ENCODE measurements at places on chromosomes 7 and 10.

GRCh38 chr10:33759191-33759590 lies 424.7 kb upstream of the NRP1 start:
- no peaks in the 10 kb centered on the region for H3K4me1 ChIP-seq
- H3K4me3 ChIP-seq, result no peak overlapping the region
- H3K27ac ChIP-seq, result no peak overlapping the region
- no peaks in the 10 kb centered on the region for H3K36me3 ChIP-seq

- no peak overlapping the region for H3K4me3 ChIP-seq
- H3K27ac ChIP-seq, result no peak overlapping the region
- peaks cover 4% of the 10 kb centered on the region for H3K27me3 ChIP-seq
- DNase-seq, result no peak
- H3K36me3 ChIP-seq, result peaks cover 8% of the 10 kb centered on the region
Observed at GRCh38 chr7:949021-949934, 5.2 kb downstream of the ADAP1 start.

DNA sequence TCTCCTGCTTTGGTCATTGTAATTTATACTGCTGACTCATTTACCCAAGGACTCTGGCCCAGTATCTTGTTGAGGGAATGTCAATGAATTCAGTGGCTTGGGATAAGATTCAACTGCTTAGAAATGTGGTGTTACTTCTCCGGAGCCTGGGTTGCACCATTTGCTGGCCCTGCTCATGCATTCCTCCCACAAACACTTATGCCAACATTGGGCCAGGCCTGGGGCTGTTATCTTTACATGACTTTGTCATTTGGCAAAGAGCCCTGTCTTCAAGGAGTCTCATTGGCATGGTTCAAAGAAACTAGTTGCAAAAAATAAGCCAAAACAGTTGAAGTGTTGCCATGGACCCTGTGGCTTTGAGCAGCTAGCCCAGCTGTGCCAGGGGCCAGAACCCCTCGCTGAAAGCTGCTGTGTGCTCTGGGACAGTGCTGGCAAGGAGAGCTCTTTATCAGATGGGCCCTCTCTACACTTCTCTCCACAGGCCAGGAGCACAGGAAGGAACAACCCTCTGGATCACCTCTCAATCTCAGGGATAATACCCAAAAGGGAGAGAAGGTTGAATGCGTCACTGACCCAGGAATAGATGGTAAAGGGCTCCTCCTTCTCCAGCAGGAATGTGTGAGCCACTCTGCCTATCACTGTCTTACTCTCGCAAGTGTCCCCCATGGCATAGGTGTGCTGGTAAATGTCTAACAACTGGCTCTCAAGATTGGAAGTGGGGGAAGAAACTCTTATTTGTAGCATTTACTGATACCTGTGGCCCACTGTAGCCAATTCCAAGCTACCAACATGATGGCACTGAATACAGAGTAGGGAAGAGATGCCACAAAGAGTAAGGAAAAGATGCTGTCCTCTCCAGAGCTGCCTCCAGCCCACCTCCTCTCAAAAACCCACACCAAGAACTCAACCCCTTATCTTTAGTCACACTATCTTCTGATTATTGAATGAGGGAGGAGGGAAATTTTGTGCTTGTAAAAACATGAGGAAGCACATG lies 23.5 kb upstream of the PDE1C start:
- no peak overlapping the region for H3K4me3 ChIP-seq
- H3K27me3 ChIP-seq, result no peaks in the 10 kb centered on the region
- no peaks in the 10 kb centered on the region for H3K36me3 ChIP-seq
- DNase-seq, result no peak
- no peak overlapping the region for H3K27ac ChIP-seq

- H3K36me3 ChIP-seq, result no peaks in the 10 kb centered on the region
- no peaks in the 10 kb centered on the region for H3K27me3 ChIP-seq
- DNase-seq, result peak; percentile 77
Observed at GRCh38 chr7:116354546-116355423, 144.4 kb downstream of the TES start.

DNA sequence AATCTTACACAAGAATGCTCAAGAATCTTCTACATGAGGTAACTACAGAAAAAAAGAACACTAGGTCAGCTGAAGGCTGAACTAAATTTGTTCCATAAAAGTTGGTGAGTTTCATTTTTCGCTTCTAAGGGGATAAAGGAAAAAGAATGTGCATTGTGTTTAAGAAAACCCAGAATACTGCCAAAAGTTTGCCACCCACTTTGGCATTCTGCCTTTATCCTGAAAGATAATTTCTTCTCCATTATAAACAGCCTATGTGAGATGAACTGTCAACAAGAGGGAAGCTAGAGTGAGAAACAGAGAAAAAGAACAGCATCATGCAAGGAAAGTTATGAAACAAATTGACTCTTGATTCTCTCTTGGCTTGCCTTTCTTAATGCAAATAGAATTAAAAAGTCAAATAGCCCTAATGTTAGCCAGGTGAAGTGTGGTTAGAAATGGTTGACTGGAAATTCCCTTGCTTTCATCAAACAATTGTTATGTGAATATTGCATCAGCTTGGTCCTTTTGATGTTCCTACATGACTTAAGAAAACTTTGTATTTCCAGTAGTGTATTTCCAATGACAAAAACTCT lies 25.8 kb downstream of the STEAP1 start:
- H3K27ac ChIP-seq, result no peak overlapping the region
- no peaks in the 10 kb centered on the region for H3K36me3 ChIP-seq
- no peak for DNase-seq
- no peak overlapping the region for H3K4me3 ChIP-seq

Data from large intestine (tissue), 12 donors.